ENCODE measurements at places on chromosomes 4 and X.

GRCh38 chr4:63020661-63021060, 1388.6 kb downstream of the TECRL start:
- H3K36me3 ChIP-seq = no peaks in the 10 kb centered on the region
- no peak overlapping the region for H3K27ac ChIP-seq
- no peak overlapping the region for H3K4me3 ChIP-seq
- DNase-seq = no peak
- no peaks in the 10 kb centered on the region for H3K27me3 ChIP-seq

- H3K36me3 ChIP-seq = no peaks in the 10 kb centered on the region
- H3K27me3 ChIP-seq = no peaks in the 10 kb centered on the region
- H3K27ac ChIP-seq = no peak overlapping the region
- no peaks in the 10 kb centered on the region for H3K4me1 ChIP-seq
- DNase-seq = no peak
These were observed 441.1 kb downstream of the KCNIP4 start for GRCh38 chr4:21507439-21507838.

- no peak within 1 kb of the TSS for H3K27ac ChIP-seq
- H3K36me3 ChIP-seq = no peaks in the 10 kb centered on the region
- no peaks in the 10 kb centered on the region for H3K4me1 ChIP-seq
- H3K4me3 ChIP-seq = no peak within 1 kb of the TSS
- DNase-seq = no peak
- peaks cover 21% of the 10 kb centered on the region for H3K27me3 ChIP-seq
These were observed at the start of gene MTTP for GRCh38 chr4:99574530-99575324. Gene MTTP (plus strand): TSS chr4:99574824. CDS start chr4:99574910, 86 bp downstream.

DNA sequence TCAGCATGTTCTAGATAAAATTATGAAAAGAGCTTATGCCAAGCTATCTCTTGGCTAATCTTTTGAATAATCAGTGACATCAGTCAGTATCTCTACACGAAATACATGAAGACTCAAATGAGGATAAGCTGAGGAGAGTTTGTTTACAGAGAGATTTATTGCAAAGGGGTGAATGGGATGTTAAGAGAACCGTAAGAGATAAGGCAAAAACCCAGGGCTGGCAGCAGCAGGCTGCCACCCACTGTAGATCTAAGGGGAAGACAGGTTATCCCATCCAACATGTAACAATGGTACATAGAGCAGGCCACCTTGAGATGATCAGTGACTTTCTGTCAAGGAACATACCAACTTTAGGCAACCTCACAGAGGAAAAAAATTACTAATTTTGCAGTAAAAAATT, 432.1 kb upstream of the NR3C2 start:
- H3K27ac ChIP-seq = no peak overlapping the region
- H3K4me3 ChIP-seq = no peak overlapping the region
- no peak for DNase-seq

- DNase-seq = peak; percentile 33
- H3K4me3 ChIP-seq = no peak overlapping the region
- peaks cover 2% of the 10 kb centered on the region for H3K4me1 ChIP-seq
- peaks cover 5% of the 10 kb centered on the region for H3K27me3 ChIP-seq
These were observed 168.9 kb downstream of the ZNF674 start for GRCh38 chrX:46376246-46376885.

GRCh38 chr4:183499389-183499788, 5.5 kb upstream of the ING2 start:
- H3K36me3 ChIP-seq = peaks cover 3% of the 10 kb centered on the region
- DNase-seq = no peak
- H3K4me3 ChIP-seq = no peak overlapping the region
- H3K27me3 ChIP-seq = no peaks in the 10 kb centered on the region
- no peak overlapping the region for H3K27ac ChIP-seq
- H3K4me1 ChIP-seq = peaks cover 34% of the 10 kb centered on the region

DNA sequence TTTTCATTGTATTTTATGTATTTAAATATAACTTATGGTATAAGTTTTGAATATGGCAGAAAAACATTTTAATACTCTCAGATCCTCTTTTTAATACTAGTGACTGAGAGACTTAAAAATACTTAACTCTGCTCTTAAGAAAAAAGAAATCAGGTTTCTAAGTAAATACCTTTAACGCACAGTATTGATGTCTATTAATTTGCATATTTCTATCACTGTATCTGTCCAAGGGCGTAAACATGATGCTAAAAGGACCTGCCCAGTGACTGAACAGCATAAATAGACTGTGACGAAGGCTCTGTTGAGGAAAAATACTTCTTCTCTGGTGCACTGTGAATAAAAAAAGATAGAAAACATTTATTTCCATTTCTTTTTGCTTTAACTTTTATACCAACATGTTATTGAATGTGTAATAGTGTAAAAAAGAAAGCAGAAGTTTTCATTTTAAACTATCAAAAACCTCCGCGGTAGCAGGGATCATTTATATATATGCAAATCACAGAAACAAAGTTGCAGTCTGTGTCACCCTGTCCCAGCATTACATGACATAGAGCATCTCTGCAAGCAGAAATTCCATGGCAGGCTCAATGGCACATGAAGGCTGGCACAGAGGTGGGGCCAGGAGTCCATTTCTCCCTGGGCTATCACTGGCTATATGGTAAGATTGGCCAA, 75.4 kb downstream of the ZAR1 start:
- H3K27ac ChIP-seq = no peak overlapping the region
- no peak overlapping the region for H3K4me3 ChIP-seq
- H3K36me3 ChIP-seq = peaks cover 42% of the 10 kb centered on the region
- no peaks in the 10 kb centered on the region for H3K4me1 ChIP-seq
- DNase-seq = no peak
- H3K27me3 ChIP-seq = no peaks in the 10 kb centered on the region

GRCh38 chr4:113594231-113594556, 167.3 kb downstream of the CAMK2D start:
- peaks cover 34% of the 10 kb centered on the region for H3K36me3 ChIP-seq
- no peak overlapping the region for H3K27ac ChIP-seq
- H3K27me3 ChIP-seq = no peaks in the 10 kb centered on the region
- no peak for DNase-seq

- peaks cover 11% of the 10 kb centered on the region for H3K36me3 ChIP-seq
- H3K4me1 ChIP-seq = no peaks in the 10 kb centered on the region
- H3K27ac ChIP-seq = no peak overlapping the region
- no peak overlapping the region for H3K4me3 ChIP-seq
- no peak for DNase-seq
These were observed 22.3 kb downstream of the NKX1-1 start for GRCh38 chr4:1383728-1384591.

GRCh38 chrX:332496-332860, 13.9 kb upstream of the GTPBP6 start:
- H3K4me3 ChIP-seq = no peak overlapping the region
- no peaks in the 10 kb centered on the region for H3K4me1 ChIP-seq

GRCh38 chrX:10041383-10041782, 74.2 kb downstream of the CLDN34 start:
- no peaks in the 10 kb centered on the region for H3K27me3 ChIP-seq
- H3K36me3 ChIP-seq = no peaks in the 10 kb centered on the region
- no peak overlapping the region for H3K4me3 ChIP-seq
- H3K27ac ChIP-seq = no peak overlapping the region
- DNase-seq = no peak

DNA sequence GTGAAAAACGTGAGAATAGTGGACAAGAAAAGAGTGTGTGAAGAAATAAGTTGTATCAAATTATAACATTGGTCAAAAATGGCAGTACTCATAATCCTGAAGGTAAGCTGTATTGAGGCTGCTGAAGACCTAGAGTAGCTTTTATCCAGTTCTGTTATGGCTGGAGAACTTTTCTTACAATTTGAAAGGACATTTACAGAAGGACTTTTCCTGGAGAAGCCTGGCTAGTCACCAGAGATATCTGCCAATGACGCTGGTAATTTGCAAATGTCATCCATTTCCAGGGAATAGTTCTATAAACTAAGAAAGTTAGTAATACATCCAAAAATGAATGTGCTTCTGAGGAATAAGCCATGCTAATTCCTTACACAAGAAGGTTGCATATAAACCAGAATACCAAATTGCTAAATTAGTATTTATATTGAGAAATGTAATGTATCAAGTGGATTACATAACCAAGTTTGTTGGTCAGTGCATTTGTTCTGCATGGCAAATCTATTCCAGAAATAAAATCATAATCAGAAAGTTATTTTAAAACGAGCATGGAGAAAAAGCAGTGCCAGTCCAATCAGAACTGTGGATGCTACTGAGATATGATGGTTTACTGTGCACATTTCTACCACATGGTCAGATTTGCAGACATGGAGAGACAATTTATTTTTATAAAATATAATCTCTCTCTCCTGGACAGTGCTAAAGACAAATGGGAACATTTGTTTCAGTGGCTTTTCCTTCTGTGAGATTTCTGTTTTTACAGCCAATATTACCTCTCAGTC, 743.7 kb upstream of the HS3ST1 start:
- H3K27me3 ChIP-seq = no peaks in the 10 kb centered on the region
- no peaks in the 10 kb centered on the region for H3K36me3 ChIP-seq
- no peak for DNase-seq
- no peak overlapping the region for H3K4me3 ChIP-seq
- no peak overlapping the region for H3K27ac ChIP-seq

DNA sequence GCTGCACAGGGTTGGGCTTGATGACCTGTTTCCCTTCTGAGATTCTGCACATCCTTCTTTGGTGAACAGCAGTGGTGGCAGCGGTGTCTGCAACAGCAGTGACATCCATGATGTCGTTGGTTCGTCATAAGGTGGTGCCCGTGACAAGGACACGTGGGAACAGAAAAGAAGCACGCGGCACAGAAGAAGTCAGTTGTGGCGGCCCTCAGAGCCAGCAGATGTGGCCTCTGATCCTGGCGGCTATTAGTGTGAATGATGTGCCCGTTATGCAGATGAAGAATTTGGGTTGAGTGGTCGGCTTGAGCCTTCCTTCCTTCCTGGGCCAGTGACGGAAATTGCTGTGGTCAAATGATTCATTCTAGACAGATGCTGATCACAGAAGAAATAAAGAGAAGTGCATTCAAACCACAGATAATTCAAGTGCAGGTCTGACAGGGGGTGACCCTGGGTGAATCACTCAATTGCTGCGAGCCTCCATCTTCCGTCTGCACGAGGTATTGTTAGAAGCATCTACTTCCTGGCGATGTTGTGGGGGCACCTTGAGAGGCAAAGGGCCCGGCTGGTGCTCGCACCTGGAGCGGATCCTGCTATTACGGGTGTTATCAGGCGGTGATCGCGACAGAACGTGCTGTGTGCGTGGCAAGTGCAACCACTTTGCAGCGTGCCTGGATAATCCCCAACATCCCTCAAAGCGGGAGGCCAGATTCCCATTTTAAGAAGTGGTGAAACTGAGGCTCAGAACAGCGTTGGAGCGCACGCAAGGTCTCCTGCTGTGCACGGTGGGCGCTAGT, 215.2 kb upstream of the PSAPL1 start:
- peak; percentile 64 for DNase-seq
- H3K36me3 ChIP-seq = no peaks in the 10 kb centered on the region
- H3K27me3 ChIP-seq = peaks cover 4% of the 10 kb centered on the region
- H3K27ac ChIP-seq = peak overlapping the region; percentile 73

- H3K4me3 ChIP-seq = no peak overlapping the region
- DNase-seq = no peak
- no peak overlapping the region for H3K27ac ChIP-seq
These were observed 57.2 kb downstream of the AFF1 start for GRCh38 chr4:86991994-86992393.

DNA sequence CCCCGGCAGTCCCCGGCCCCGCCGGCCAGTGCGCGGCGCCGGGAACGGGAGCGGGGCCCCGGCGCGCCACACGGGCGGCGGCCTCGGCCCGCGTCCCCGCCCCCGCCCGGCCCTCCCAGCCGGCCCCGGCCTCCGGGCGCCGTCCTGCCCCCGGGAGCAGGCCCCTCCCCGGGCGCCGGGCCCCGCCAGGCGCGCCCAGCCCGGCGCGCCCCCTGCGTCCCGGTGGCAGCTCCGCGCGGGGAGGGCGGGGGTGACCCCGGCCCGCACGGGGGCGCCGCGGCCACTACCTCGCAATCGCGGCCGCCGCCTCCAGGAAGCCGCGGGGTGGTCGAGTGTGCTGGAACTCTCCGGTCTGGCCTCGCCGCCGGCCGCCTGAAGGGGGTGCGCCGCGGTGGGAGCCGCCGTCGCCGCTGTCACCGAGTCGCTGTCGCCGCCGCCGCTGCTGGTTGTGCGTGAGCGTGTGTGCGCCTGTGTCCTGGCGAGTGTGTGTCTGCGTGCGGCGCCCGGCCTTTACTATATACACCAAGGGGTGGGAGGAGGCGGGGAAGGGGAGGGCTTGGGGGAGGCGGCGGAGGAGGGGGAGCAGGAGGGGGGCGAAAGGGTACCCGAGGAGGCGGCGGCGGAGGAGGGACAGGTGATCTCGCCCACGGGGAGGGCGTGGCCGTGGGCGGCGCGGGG, at the start of gene RAI2:
Gene RAI2 (minus strand): TSS at position 488 of the 678 bp plus-strand sequence. CDS start 59,288 bp downstream, outside the sequence.
- H3K27ac ChIP-seq = no peak within 1 kb of the TSS
- peak within 1 kb of the TSS; percentile 54 for H3K4me3 ChIP-seq
- peaks cover 9% of the 10 kb centered on the region for H3K4me1 ChIP-seq
- peaks cover 76% of the 10 kb centered on the region for H3K27me3 ChIP-seq
- no peaks in the 10 kb centered on the region for H3K36me3 ChIP-seq

DNA sequence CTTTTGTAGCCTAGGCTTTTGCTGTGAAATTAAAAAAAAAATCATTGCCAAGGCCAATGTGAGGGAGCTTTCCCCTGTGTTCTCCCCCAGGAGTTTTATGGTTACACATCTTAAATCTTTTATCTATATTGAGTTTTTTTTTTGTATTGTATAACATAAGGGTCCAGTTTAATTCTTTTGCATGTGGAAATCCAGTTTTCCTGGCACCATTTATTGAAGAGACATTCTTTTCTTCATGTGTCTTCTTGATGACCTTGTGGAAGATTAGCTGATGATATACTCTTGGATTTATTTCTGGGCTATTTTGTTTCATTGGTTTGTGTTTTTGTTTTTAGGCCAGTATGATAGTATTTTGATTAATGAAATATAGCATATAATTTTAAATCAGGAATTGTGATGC, 225.0 kb downstream of the ADAM29 start:
- no peaks in the 10 kb centered on the region for H3K36me3 ChIP-seq
- no peak overlapping the region for H3K27ac ChIP-seq
- H3K27me3 ChIP-seq = no peaks in the 10 kb centered on the region
- no peak overlapping the region for H3K4me3 ChIP-seq
- H3K4me1 ChIP-seq = no peaks in the 10 kb centered on the region

DNA sequence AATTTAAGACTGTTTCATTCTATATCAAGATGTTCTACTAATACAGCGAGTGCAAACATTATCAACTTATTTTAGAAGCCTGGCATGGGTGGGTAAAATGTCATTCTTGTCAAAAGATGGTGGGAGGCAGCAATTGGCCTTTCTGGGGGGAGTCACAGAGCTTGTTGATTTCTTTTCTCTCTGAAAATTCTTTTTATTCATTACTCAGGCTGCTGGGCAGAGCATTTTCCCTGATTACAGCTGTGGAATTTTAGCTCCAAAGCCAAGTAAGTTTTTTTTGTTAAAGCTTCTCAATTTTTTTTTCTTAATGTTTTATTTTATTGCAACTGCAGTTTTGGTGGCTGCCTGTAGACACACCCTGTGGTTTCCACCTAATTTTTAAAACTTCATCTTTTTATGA, 50.4 kb downstream of the GPC4 start:
- H3K36me3 ChIP-seq = no peaks in the 10 kb centered on the region
- no peaks in the 10 kb centered on the region for H3K4me1 ChIP-seq
- H3K4me3 ChIP-seq = no peak overlapping the region
- no peak for DNase-seq
- H3K27me3 ChIP-seq = no peaks in the 10 kb centered on the region
- H3K27ac ChIP-seq = no peak overlapping the region

GRCh38 chr4:24473309-24473721, 111.0 kb downstream of the DHX15 start:
- H3K4me1 ChIP-seq = peaks cover 44% of the 10 kb centered on the region
- H3K27ac ChIP-seq = peak overlapping the region; percentile 84
- peak; percentile 25 for DNase-seq
- peak overlapping the region; percentile 86 for H3K4me3 ChIP-seq
- H3K36me3 ChIP-seq = peaks cover 5% of the 10 kb centered on the region
- H3K27me3 ChIP-seq = peaks cover 86% of the 10 kb centered on the region

- H3K4me1 ChIP-seq = no peaks in the 10 kb centered on the region
- DNase-seq = no peak
- no peaks in the 10 kb centered on the region for H3K36me3 ChIP-seq
These were observed 361.8 kb downstream of the PPP3CA start for GRCh38 chr4:100985576-100985975.

Measured in activated naive CD4-positive, alpha-beta T cell treated with anti-CD3 and anti-CD28 coated beads, Interleukin-2, amount 10 ng/mL, durations not matched to agents 7 days and 5 days (primary cell).